ENCODE measurements at places on chromosomes 13 and 19.

GRCh38 chr19:1813192-1814182 lies 1.4 kb upstream of the ATP8B3 start:
- no peak for DNase-seq

DNA sequence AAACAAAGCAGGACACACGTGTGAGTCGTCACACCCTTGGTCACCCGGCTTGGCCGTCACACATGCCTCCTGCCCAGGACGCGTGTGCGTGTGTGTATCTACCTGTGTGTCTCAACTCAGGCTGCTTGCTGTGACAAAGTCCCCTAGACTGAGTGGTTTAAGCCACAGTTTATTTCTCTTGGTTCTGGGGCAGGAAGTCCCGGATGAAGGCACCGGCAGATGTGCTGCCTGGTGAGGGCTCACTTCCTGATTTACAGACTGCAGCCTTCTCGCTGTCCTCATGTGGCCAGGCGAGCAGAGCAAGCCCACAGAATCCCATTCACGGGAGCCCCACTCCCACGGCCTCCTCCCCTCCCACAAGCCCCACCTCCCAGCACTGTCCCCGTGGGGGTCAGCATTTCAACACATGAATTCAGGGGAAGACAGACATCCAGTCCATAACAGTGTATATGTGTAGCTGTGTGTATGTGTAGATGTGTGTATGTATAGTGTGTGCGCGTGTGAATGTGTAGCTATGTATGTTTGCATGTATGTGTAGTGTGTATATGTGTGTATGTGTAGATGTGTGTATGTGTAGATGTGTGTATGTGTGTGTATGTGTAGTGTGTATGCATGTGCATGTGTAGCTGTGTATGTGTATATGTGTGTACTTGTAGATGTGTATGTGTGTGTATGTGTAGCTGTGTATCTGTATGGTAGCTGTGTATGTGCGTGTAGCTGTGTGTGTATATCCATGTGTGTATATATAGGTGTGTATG lies 51.5 kb downstream of the MCF2L start:
- DNase-seq = peak; percentile 93

- DNase-seq = no peak
Measured at GRCh38 chr19:13109361-13110098, 6.9 kb upstream of the LYL1 start.

- no peak for DNase-seq
Measured at GRCh38 chr19:41924151-41925145, 3.8 kb downstream of the ERFL start.

GRCh38 chr19:33771384-33772101 lies 25.1 kb upstream of the KCTD15 start:
- DNase-seq = peak; percentile 42

DNA sequence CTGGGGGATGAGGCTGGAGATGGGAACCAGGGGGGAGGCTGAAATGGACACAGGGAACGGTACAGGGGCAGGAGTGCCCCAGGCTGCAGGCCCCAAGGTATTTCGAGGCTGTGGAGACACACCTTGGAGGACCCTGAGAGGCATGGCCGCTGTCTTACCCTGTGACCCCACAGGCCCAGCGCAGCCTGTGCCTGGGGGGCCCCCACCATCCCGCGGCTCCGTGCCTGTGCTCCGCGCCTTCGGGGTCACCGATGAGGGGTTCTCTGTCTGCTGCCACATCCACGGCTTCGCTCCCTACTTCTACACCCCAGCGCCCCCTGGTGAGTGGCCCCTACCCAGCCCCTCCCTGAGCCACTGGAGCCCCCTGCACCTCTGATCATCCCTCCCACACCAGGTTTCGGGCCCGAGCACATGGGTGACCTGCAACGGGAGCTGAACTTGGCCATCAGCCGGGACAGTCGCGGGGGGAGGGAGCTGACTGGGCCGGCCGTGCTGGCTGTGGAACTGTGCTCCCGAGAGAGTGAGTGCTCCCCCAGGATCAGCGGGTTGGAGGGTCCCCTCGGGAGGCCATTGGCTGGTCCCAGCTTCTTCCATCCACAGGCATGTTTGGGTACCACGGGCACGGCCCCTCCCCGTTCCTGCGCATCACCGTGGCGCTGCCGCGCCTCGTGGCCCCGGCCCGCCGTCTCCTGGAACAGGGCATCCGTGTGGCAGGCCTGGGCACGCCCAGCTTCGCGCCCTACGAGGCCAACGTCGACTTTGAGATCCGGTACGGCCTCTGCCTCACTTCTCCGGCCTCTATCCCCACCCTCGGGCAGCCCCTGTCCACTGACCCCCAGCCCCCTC lies 16.9 kb upstream of the SPIB start:
- no peak for DNase-seq

- no peak for DNase-seq
Measured at GRCh38 chr13:61495648-61496047, 80.0 kb upstream of the PCDH20 start.

- peak; percentile 65 for DNase-seq
Measured at GRCh38 chr19:10422046-10422461, 1.7 kb downstream of the PDE4A start.

GRCh38 chr13:62799038-62799535 lies 1383.4 kb upstream of the PCDH20 start:
- DNase-seq = no peak

DNA sequence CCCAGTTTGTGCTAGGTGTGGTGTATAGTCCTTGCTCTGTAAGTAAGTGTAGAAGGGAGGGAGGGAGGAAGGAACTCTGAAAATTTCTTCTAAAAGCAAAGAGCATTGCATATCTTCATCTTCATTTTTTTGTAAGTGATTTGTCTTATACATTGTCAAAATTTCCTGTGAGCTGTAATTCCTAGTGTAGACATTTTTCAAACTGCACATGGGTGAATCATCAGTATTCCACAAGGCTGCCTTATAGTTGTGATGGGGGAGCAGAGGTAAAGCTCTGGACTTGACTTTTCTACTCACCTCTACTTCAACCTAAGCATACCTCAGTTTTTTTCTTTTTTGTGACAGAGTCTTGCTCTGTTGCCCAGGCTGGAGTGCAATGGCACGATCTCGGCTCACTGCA lies 86.9 kb downstream of the CDK8 start:
- DNase-seq = no peak

DNA sequence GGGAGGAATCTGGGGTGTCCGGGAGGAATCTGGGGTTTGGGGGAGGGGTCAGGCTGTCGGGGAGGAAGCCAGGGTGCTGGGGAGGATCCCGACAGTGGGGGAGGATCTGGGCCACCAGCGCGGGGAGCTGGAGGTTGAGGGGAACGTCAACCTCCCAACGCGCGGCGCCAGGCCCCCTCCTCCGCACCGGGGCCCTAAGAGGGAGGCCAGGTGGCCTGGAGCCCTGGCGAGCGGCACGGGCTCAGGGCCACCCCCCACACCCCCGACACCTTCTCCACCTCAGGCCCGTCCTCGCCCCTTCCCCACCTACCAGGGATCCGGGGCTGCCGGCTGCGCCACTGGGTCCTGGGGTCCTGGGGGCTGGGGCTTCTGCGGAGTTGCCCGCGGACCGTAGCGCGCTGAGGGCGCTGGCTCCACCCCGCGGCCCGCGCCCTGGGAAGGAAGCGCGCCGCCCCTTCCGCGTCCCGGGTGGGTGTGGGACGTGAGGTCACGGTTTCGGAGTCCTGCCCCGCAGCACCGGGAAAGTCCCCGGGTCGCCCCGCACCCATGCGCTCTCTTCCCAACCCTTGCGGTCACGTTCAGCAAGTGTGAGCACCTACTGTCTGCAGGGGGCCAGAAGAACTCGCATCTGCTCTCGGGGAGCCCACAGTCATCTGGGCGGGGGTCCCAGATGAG lies at the start of gene TICAM1:
TICAM1 (minus strand) TSS at position 409 of the 675 bp plus-strand sequence. CDS start 13,335 bp downstream, outside the sequence.
- peak; percentile 33 for DNase-seq

- no peak for DNase-seq
Measured at GRCh38 chr19:8147582-8147978, 1.8 kb downstream of the FBN3 start.

All from MV-4-11 (cell line).